Muscle of leg (tissue), 16 donors: ENCODE measurements at places on chromosomes 13 and 19. TPM values are rescaled to one million over a fixed set of nuclear protein-coding genes. Genes with fewer than 3 reads are reported as not detected.

GRCh38 chr13:100454876-100455275 lies 133.7 kb downstream of the GGACT start:
- no peak overlapping the region for H3K27ac ChIP-seq
- no peak for DNase-seq
- no peaks in the 10 kb centered on the region for H3K36me3 ChIP-seq
- no peaks in the 10 kb centered on the region for H3K4me1 ChIP-seq
- no peak overlapping the region for H3K4me3 ChIP-seq

- H3K27me3 ChIP-seq = no peaks in the 10 kb centered on the region
- H3K27ac ChIP-seq = no peak overlapping the region
- no peaks in the 10 kb centered on the region for H3K36me3 ChIP-seq
- no peak overlapping the region for H3K4me3 ChIP-seq
These were observed 184.0 kb upstream of the RFC3 start for GRCh38 chr13:33633701-33634545.

DNA sequence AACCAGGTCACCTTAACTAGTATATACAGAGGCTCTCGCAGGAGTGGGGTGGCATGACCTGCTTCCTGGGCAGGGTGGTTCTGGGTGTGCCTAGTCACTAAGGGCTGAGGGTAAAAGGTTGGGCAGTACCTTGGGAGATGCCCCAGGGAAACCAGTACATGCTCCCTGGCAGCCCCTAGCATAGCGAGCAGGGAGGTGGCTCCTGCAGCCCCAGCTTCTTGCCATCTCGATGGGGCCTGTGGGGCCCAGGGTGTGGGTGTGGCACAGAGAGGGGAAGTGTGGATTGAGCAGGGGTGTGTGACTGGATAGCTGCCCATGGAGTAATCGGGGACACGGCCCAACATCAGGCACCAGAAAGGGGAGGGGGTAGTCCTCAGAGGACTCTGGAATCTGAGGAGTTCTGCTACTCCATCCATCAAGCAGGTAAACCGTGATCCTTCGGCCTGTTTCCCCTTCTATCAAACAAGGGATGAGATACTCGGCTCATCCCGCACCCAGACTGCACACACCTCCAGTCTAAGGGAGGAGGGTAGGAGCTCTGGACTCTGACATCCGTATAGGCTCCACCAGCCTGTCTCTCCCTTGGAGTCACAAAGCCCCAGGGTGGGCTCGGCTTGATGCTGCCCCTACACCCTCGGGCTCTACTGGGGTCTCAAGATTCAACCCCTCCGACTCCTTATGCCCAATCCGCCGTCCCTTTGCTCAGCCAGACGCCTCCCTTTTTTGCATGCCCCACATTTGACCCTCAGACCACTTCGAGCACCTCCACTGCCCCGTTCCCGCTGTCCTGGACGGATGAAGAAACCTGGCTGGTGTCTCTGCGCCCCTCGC lies 1.1 kb downstream of the ZBTB45 start:
- DNase-seq = no peak
- no peaks in the 10 kb centered on the region for H3K27me3 ChIP-seq
- H3K27ac ChIP-seq = peak overlapping the region; percentile 98
- H3K36me3 ChIP-seq = peaks cover 25% of the 10 kb centered on the region
- H3K4me1 ChIP-seq = peaks cover 37% of the 10 kb centered on the region

GRCh38 chr13:48304143-48304876 lies 759 bp downstream of the RB1 start:
- H3K4me3 ChIP-seq = peak overlapping the region; percentile 69
- peak overlapping the region; percentile 99 for H3K27ac ChIP-seq
- peak; percentile 85 for DNase-seq
- H3K4me1 ChIP-seq = peaks cover 6% of the 10 kb centered on the region
- no peaks in the 10 kb centered on the region for H3K27me3 ChIP-seq
- H3K36me3 ChIP-seq = peaks cover 2% of the 10 kb centered on the region

The TMEM147 gene
- total RNA-seq = 51.4 TPM

GRCh38 chr19:5253406-5254110 lies 87.1 kb downstream of the PTPRS start:
- H3K36me3 ChIP-seq = peaks cover 51% of the 10 kb centered on the region
- DNase-seq = peak; percentile 89
- peak overlapping the region; percentile 59 for H3K27ac ChIP-seq
- H3K4me3 ChIP-seq = no peak overlapping the region

- H3K27ac ChIP-seq = no peak overlapping the region
- H3K4me1 ChIP-seq = no peaks in the 10 kb centered on the region
- H3K4me3 ChIP-seq = no peak overlapping the region
- H3K36me3 ChIP-seq = no peaks in the 10 kb centered on the region
These were observed 835.6 kb downstream of the PCDH17 start for GRCh38 chr13:58467176-58467575.

The NLRP11 gene
- not detected for total RNA-seq

DNA sequence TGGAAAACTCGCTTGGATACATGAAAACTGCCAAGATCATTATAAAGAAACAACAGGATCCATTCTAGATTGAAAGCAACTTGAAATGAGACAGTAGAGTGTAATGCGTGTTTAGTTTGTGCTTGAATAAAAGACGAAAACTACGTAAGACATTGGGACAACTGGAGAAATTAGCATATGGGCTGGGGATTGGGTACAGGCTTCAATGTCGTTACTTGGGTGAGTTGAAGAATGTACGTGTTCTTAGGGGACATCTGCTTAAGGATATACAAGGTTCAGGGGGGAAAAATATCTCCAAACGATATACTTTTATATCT lies 471 bp upstream of the ERVK3-1 start:
- H3K27ac ChIP-seq = peak overlapping the region; percentile 71
- H3K36me3 ChIP-seq = peaks cover 38% of the 10 kb centered on the region
- peak overlapping the region; percentile 99 for H3K4me3 ChIP-seq
- H3K27me3 ChIP-seq = no peaks in the 10 kb centered on the region
- peaks cover 5% of the 10 kb centered on the region for H3K4me1 ChIP-seq
- no peak for DNase-seq

- H3K4me1 ChIP-seq = peaks cover 8% of the 10 kb centered on the region
- H3K27ac ChIP-seq = no peak overlapping the region
- no peak for DNase-seq
- H3K36me3 ChIP-seq = peaks cover 40% of the 10 kb centered on the region
These were observed 6.3 kb upstream of the HCN2 start for GRCh38 chr19:583198-583967.

GRCh38 chr13:113178896-113179167 lies 20.4 kb downstream of the PROZ start:
- no peak overlapping the region for H3K27ac ChIP-seq
- DNase-seq = no peak
- no peak overlapping the region for H3K4me3 ChIP-seq
- no peaks in the 10 kb centered on the region for H3K27me3 ChIP-seq

GRCh38 chr13:50979187-50979586 lies 69.6 kb downstream of the RNASEH2B start:
- DNase-seq = peak; percentile 58
- H3K4me3 ChIP-seq = no peak overlapping the region
- no peaks in the 10 kb centered on the region for H3K27me3 ChIP-seq

DNA sequence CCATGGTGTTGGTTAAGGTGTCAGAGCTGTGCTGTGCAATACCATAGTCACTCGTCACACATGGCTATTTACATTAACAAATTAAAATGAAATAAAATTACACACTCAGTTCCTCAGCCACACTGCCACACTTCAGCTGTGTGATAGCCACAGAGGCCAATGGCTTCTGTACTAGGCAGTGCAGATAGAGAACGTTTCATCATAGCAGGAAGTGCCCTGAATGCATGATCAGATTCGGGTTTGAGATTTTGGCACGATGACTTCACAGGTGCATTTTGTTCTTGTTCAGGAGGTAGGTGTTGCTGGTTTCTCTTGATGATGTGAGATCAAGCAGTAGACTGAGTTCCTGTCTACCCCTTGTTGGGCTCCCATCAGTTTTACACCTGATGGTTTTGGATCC lies 6.5 kb downstream of the ARMC6 start:
- peaks cover 47% of the 10 kb centered on the region for H3K36me3 ChIP-seq
- H3K27ac ChIP-seq = no peak overlapping the region
- no peak for DNase-seq
- H3K4me3 ChIP-seq = no peak overlapping the region
- no peaks in the 10 kb centered on the region for H3K27me3 ChIP-seq

The ZNF561 gene
- total RNA-seq = 35.4 TPM

DNA sequence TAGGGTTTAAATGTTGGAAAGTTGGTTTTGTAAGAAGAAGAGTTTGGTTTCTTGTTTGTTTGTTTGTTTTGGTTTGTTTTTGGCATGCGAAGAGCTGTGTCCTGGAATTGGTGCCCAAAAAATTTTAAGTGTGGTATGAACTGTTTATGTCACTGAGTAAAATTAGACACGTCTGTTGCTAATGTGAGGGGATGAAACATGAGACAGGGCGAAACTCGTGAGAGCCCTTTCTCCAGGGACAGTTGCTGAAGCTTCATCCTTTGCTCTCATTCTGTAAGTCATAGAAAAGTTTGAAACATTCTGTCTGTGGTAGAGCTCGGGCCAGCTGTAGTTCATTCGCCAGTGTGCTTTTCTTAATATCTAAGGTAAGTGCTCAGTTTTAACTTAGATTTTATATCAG lies at the start of gene SGCG:
Gene SGCG, plus strand, starts transcription at position 269 of the 400 bp plus-strand sequence. CDS start 22,716 bp downstream, outside the sequence.
- H3K4me3 ChIP-seq = peak within 1 kb of the TSS; percentile 32
- no peaks in the 10 kb centered on the region for H3K4me1 ChIP-seq
- no peaks in the 10 kb centered on the region for H3K36me3 ChIP-seq
- H3K27ac ChIP-seq = peak within 1 kb of the TSS; percentile 8
- DNase-seq = peak; percentile 72

DNA sequence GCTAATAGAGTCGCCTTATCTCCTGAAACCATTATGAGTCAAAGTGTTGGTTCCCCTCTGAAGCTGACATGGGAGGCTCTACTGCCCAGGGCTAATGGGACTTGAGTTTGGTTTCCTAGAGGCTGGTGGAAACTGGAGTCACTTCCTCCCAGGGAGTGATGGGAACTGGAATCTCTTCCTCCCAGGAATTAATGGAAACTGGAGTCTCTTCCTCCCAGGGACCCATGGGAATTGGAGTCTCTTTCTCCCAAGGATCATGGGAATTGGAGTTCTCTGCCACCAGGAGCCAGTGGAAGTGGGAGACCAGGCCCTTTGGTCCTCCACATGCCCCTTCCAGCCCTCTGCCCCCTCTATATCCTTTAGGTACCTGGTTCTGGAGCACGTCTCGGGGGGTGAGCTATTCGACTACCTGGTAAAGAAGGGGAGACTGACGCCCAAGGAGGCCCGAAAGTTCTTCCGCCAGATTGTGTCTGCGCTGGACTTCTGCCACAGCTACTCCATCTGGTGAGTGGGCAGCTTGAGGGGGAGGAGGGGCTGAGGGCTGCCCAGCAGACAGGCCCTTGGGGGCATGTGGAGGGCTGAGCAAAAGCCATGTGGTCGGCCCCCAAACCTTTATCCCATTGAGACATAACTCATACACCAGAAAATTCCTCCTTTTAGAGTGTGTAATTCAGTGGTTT lies 5.5 kb downstream of the BRSK1 start:
- no peak overlapping the region for H3K27ac ChIP-seq
- H3K36me3 ChIP-seq = peaks cover 33% of the 10 kb centered on the region
- H3K4me3 ChIP-seq = no peak overlapping the region
- H3K4me1 ChIP-seq = peaks cover 14% of the 10 kb centered on the region

GRCh38 chr19:1942078-1942933 lies 1.3 kb downstream of the CSNK1G2 start:
- peak overlapping the region; percentile 93 for H3K27ac ChIP-seq
- DNase-seq = peak; percentile 79
- peaks cover 41% of the 10 kb centered on the region for H3K4me1 ChIP-seq
- H3K36me3 ChIP-seq = no peaks in the 10 kb centered on the region

GRCh38 chr13:78476910-78477309 lies 126.4 kb downstream of the POU4F1 start:
- DNase-seq = no peak
- H3K36me3 ChIP-seq = no peaks in the 10 kb centered on the region
- no peak overlapping the region for H3K4me3 ChIP-seq
- no peaks in the 10 kb centered on the region for H3K27me3 ChIP-seq
- no peak overlapping the region for H3K27ac ChIP-seq
- no peaks in the 10 kb centered on the region for H3K4me1 ChIP-seq

The SLC8A2 gene
- 0.04 TPM for total RNA-seq

The SLC7A10 gene
- total RNA-seq = 4.7 TPM

GRCh38 chr19:38172001-38172400 lies 52.0 kb downstream of the DPF1 start:
- DNase-seq = no peak
- peaks cover 28% of the 10 kb centered on the region for H3K4me1 ChIP-seq
- H3K4me3 ChIP-seq = no peak overlapping the region
- no peaks in the 10 kb centered on the region for H3K27me3 ChIP-seq
- peaks cover 8% of the 10 kb centered on the region for H3K36me3 ChIP-seq

- H3K36me3 ChIP-seq = no peaks in the 10 kb centered on the region
- no peak overlapping the region for H3K4me3 ChIP-seq
- peaks cover 39% of the 10 kb centered on the region for H3K4me1 ChIP-seq
- no peak for DNase-seq
- peaks cover 62% of the 10 kb centered on the region for H3K27me3 ChIP-seq
These were observed 2.3 kb downstream of the KISS1R start for GRCh38 chr19:919199-920050.

The ZNF30 gene
- 3.9 TPM for total RNA-seq

GRCh38 chr19:30653646-30654386 lies 281.6 kb downstream of the ZNF536 start:
- no peak for DNase-seq
- no peak overlapping the region for H3K27ac ChIP-seq
- peaks cover 2% of the 10 kb centered on the region for H3K4me1 ChIP-seq

The S1PR4 gene
- total RNA-seq = 0.58 TPM

GRCh38 chr19:18257503-18258470 lies 16.5 kb downstream of the IQCN start:
- peaks cover 8% of the 10 kb centered on the region for H3K27me3 ChIP-seq
- peaks cover 27% of the 10 kb centered on the region for H3K36me3 ChIP-seq

- H3K27ac ChIP-seq = no peak overlapping the region
- H3K4me3 ChIP-seq = no peak overlapping the region
- no peaks in the 10 kb centered on the region for H3K27me3 ChIP-seq
- no peaks in the 10 kb centered on the region for H3K4me1 ChIP-seq
- H3K36me3 ChIP-seq = no peaks in the 10 kb centered on the region
These were observed 66.0 kb downstream of the ABCC4 start for GRCh38 chr13:95235199-95235756.

DNA sequence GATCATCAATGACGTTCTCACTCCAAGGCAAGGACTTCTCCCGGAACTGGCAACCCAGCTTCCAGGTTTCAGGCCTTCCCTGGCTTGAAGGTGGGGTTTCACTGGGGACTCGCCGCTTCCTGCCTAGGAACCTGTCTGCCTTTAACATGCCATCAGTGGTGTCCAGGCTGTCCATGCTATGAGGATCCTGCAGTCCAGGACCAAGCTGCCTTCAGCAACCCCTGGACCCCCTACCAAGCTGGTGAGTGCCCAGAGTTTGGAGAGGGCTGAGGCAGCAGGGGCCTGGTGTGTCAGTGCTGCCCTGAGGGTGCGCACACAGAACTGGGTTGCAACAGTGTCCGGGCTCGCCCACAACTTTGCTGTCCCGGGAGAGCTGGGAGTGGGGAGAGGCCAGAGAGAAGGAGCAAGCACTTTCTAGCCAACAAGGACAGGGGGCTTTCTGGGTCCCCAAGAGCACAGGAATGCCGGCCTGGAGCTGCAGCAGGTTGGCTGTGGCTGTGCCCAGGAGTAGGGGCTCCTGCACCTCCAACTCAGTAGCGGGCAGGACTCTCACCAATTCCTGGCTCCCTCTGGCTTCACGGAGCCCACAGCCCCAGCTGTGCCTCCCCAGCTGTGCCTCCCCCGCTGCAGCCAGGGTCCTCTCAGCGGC lies 1563.2 kb upstream of the MIR17HG start:
- no peak overlapping the region for H3K27ac ChIP-seq
- H3K36me3 ChIP-seq = no peaks in the 10 kb centered on the region
- no peak for DNase-seq
- H3K27me3 ChIP-seq = no peaks in the 10 kb centered on the region

The AZU1 gene
- 0.18 TPM for total RNA-seq

The ZC3H4 gene
- total RNA-seq = 11.8 TPM

- H3K27ac ChIP-seq = peak overlapping the region; percentile 97
- peak overlapping the region; percentile 96 for H3K4me3 ChIP-seq
- no peak for DNase-seq
These were observed 257 bp downstream of the KCTD12 start for GRCh38 chr13:76886005-76886291.
